ENCODE measurements at places on chromosomes 2 and 18.

GRCh38 chr2:176851889-176852483, 360.6 kb upstream of the HNRNPA3 start:
- DNase-seq = no peak

DNA sequence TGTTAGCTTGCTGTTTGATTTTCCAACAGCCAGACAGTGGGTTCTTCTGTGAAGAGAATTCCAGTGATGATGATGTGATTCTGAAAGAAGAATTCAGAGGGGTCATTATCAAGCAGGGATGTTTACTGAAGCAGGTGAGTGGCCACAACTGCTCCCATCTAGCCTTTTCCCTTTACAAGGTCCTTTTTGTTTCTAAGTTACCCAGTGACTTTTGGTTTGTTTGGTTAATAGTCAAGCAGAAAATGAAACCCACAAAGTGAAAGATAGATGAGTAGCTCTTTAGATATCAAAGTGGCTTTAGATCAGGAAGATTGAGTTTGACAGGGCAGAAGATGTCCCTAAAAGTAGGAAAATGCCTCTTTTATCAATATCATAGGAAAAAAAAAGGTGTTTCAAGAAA, 23.3 kb downstream of the PLEK start:
- no peak for DNase-seq

- DNase-seq = no peak
Observed at GRCh38 chr18:46156124-46156745, 52.0 kb downstream of the HAUS1 start.

- DNase-seq = peak; percentile 99
Observed at GRCh38 chr18:31255953-31256352, 62.0 kb upstream of the DSG1 start.

DNA sequence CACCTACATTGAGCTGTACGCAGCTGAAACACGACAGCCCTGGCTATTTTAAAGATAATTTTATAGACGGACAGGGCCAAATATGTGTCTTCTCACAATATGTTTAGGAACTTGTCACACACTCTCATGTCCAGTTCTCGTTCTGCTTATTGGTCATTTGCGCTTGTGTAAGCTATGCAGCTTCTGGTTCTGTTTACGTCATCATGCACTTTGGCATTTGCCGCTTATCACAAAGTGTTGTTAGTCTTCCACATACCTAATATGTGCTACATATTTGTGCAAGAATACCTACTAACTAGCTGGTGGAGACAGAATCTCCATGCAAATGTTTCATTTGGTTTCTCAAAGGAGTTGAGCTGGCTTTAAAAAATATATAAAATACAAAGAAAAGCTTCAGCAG, 7.5 kb upstream of the ZNF516 start:
- DNase-seq = no peak

GRCh38 chr2:150211164-150211631, 276.3 kb downstream of the RND3 start:
- DNase-seq = peak; percentile 19

GRCh38 chr2:22703286-22703920, 681.6 kb upstream of the KLHL29 start:
- no peak for DNase-seq

GRCh38 chr2:197324801-197325200, 14.2 kb upstream of the ANKRD44 start:
- DNase-seq = no peak

- no peak for DNase-seq
Observed at GRCh38 chr18:32544088-32544487, 73.4 kb upstream of the GAREM1 start.

GRCh38 chr2:227536445-227536844, 62.2 kb upstream of the SCYGR2 start:
- no peak for DNase-seq

GRCh38 chr18:5625076-5625475, 81.3 kb upstream of the EPB41L3 start:
- DNase-seq = no peak

DNA sequence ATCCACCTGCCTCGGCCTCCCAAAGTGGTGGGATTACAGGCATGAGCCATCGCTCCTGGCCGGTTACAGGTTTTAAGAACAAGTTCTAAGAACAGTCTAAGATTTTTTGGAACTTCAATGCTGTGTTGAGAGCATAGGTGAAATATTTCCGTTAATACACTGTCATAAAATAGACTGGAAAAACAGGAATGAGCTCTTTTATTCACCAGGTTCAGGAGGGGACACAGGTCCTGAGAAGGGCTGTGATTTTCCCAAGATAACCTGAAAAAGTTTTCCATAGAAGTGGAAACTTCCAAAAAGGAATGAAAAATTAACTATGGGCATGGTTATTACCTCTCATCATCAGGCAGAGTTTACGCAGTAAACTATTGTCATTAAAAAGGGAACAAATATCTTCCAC, 97.6 kb upstream of the TMEM178A start:
- DNase-seq = peak; percentile 52
